ENCODE measurements at places on chromosomes 5 and 9.
A peak's percentile ranks its signal among the peaks of the same experiment; 100 is the strongest.

DNA sequence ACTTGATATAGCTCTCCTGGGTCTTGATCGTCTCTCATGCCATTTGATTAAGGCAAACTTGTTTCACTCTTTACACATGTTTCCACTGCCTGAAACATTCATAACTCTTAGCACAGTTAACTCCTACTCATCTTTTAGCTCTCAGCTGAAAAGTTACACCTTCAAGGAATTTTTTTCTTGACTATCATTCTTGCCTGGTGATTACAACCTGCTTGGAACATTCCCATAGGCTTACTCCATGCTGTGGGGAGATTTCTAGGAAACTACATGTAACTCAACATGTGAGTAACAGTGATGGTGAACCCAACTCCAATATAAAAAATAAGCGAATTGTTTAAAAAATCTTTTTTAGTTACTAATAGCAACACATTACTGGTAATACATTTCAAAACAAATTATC, 224.1 kb upstream of the MPDZ start:
- DNase-seq, result no peak

DNA sequence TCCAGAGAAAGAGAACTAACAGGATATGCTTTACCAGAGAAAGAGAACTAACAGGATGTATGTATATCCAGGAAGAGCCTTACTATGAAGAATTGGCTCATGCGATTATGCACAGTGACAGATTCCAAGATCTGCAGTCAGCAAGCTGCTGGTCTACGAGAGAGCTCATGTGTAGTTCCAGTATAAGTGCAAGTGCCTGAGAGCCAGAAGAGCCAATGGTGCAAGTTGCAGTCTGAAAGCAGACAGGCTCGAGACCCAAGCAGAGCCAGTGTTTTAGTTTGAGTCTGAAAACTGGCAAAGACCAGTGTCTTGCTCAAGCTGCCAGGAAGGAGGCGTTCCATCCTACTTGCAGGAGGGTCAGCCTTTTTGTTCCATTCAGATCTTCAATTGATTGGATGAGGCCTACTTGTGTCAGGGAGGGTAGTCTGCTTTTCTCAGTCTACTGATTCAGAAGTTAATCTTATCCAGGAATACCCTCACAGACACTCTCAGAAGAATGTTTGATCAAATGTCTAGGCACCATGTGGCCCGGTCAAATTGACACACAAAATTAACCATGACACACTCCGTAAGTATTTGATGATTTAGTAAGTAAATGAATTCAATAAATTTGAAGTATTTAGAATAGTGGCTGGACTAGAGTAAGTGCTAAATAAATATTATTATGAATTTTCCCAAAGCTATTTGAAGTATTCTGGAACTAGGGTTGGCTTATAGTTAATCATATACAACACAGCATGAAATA, 372.1 kb upstream of the SGCD start:
- DNase-seq, result no peak

- peak; percentile 21 for DNase-seq
Measured at GRCh38 chr9:113863345-113863744, 12.8 kb upstream of the ZNF618 start.

DNA sequence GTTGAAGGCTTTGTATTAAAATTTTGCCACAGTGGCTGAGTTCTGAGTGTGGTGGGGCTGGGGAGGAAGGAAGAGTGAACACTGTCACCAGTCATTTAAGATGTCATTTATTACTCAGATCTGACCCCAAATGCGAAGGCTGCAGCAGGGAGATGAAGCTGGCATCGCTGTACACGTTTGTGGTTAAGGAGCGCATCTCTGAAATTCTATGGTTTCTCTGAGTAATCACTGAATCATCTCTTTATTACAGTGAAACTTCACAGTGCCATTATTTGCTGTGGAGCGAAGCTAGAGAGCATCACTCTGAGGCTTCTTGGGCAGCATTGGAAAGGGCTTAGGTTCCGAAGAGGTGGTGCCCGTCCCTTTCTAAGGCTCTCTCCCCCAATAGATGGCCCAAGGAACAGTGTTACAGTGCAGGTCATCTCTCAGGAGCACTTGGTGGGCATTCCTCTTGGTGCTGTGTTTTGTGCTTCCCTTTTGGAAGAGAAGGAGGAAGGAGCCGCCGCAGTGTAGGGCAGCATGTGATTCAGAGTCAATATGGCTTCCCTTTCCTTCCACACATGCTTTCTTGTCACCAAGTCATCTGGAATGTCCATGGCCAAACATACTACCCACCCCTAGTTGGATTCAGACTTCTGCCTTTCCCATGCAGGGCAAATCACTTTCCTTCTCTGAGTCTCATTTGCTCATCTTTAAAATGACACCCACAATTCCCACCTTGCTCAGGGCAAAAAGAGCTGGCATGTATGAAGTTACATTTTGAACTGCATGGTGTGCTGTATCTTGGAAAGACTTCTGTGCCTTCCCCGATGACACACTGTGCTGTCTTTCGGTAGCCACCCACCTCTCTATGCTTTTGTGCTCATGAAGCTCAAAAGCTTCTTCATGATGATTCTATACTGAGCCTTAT, 9.3 kb upstream of the TEX48 start:
- DNase-seq, result peak; percentile 93

GRCh38 chr5:109630093-109630492, 59.6 kb upstream of the MAN2A1 start:
- no peak for DNase-seq

DNA sequence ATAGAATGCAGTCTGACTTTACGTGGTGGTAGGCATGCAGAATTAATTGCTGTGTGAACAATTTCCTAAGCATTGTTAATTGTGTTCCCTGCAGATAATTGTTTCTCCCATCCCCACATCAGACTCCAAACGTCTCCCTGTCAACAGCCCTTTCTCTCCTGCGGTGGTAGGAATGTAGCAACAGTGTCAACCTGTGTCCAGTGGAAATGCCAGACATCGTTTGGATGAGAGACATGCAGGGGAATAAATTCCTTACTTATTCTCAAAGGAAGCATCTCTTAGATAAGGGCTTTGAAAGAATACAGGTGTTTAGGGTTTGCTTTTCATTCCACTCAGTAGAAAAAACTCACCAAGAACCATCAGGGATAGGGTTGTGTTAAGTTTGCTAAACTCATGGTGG, 245.3 kb upstream of the WWC1 start:
- no peak for DNase-seq

- DNase-seq, result no peak
Measured at GRCh38 chr9:97866848-97867247, 13.8 kb downstream of the FOXE1 start.

GRCh38 chr5:35543408-35543807, 74.3 kb upstream of the SPEF2 start:
- DNase-seq, result no peak

- DNase-seq, result no peak
Measured at GRCh38 chr5:31537349-31537748, 5.2 kb downstream of the C5orf22 start.

Measured in activated CD4-positive, alpha-beta T cell treated with anti-CD3 and anti-CD28 coated beads, Interleukin-2, amount 10 ng/mL, durations not matched to agents 24 days and 14 days (primary cell).